ENCODE measurements at places on chromosomes 13 and 19.

- no peak for DNase-seq
These were observed 14.3 kb downstream of the MRPS12 start for GRCh38 chr19:38944981-38945506.

DNA sequence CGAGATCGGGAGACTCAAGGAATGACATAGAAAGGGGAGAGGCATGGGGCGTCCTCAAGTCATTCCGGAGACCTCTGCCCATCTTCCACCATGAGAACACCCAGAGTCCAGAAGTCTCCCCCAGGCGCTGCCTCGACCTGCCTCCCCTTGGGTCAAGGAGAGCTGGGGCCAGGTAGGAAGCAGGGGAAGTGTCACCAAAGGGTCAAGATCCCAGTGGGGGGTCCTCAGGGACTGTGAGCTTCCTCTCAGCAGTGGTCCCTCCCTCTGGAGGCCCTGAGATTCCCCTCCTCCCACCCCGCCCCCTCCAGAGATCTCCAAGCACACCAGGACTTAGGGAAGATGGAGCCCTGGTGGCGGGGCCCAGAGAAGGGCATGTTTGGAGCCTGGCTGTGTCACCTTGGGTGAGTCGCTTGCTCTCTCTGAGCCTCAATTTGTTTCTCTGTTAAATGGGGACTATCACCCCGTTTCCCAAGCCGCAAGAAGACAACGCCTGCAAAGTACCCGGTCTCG lies 919 bp downstream of the DACT3 start:
- no peak for DNase-seq

- no peak for DNase-seq
These were observed 68.3 kb upstream of the DACH1 start for GRCh38 chr13:71935166-71935840.

DNA sequence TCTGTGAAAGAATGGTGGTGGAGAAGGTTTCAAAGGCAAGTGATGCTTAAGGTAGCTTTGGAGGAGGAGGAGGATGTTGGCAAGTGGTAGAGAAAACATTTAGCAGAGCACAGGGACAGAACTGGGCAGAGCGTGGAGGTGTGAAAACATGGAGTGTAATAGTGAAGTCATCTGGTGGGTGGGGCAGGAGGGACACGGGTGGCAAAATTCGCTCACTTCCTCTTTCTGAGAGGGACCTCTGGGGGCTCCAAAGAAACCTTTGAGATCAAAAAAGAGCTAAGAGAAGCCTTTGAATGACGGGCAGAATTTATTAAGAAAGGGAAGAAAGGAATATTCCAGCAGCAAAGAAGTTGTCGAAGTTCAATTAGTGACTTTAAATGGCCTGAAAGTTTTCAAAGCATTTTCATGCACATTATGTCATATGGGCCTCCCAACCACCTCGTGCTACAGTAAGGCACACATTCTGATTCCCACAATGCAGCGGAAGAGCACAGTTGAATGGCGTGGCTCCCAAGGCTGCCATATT lies 82.8 kb downstream of the STARD13 start:
- no peak for DNase-seq

DNA sequence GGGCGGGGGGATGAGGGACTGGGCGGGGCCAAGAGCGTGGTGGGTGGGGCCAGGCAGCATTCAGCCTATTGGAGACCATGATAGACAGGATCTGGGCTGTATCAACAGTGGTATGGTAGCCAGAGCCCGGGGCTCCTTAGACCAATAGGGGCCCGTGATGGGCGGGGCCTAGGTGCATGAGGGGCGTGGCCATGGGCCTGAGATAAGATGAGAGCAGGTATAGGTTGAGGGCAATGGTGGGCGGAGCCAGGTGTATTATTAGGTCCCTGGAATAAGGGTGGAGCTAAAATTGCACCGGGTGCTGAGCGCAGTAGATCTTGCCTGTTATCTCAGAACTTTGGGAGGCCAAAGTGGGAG lies 5.3 kb downstream of the ABCA7 start:
- DNase-seq: no peak

- no peak for DNase-seq
These were observed 79.0 kb upstream of the ZNF536 start for GRCh38 chr19:30293051-30293785.

Data from NCI-H187 treated with DMSO at 0.1 percent for 48 hours (cell line).